Neural progenitor cell (in vitro differentiated cells): ENCODE measurements at places on chromosomes 1 and 21.
A peak's percentile ranks its signal among the peaks of the same experiment; 100 is the strongest.

DNA sequence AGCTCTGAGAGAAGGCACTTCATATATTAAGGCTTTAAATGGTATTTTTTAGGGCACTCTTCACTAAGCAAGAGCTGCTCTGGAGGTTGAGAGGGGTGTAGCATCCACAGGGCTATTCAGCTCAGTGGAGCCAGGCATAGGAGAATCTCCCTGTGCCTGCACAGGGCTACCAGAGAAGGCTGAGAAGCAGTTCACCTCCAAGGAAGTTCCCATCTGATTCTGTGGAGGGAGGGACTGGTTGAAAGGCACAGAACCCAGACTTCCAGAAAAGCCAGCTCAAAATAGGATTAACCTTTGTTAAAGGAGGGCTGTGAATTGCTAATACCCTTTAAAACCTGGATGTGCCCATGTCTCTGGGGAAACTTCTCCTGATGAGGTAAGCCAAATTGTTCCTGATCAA lies 304.5 kb downstream of the TTLL7 start:
- peak; percentile 61 for DNase-seq

DNA sequence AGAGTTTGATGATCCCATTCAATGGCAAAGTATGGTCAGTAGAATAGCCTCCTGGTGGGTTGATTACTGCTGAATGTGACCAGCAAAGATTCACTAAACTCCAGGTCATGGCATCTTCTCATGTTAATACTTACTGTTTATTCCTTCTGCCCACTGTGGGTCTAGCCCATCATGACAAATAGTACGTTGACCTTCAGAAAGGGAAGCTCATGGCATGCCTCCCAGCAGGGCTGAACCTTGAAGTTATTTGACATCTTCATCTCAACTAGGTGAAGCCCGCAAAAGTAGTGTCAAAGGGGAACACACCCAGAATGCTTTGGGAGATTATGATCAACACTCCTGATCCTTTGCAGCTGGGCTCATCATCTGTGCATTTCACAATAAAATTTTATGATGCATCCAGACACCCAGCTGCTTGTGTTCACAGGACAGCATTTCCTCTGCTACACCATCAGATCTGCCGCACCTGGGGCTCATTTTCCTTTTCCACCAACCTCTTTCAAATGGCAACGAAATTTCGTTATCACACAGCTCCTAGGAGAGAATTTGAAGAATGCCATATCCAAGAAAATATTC lies 49.6 kb downstream of the HLX start:
- no peak for DNase-seq

- no peak for DNase-seq
These were observed 20.9 kb upstream of the SH3BGRL3 start for GRCh38 chr1:26259005-26259404.

DNA sequence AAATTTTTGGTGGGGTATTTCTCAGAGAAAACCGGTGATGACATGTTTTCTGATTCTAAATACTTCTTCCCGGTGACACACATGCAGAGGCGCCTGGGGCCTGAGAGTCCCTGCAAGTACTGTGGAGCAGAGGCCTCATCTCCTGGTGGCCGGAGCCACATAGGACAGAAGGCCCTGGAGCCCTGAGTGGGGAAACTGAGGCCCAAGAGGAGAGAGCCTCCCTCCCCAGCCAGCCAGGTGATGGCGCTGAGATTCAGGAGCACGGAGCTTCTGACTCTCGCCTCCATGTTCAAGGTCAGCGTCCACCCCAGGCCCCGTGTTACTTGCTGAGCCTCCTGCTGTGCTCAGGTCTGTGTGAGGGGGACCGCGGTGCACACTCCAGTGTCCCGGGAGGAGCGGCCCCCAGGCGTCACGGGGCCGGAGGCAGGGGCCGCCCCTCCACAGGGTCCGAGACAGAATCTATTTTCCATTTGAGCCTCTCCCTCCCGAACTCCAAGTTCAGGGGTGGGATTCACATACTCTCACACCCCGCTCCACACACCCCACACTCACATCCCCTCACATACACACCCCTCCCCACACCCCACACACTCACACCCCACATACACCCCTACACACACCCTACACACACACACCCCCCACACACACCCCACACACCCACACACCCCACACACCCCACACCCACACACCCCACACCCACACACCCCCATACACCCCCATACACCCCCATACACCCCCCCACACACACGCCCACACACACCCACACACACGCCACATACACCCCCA lies 43.8 kb downstream of the SLX9 start:
- no peak for DNase-seq

DNA sequence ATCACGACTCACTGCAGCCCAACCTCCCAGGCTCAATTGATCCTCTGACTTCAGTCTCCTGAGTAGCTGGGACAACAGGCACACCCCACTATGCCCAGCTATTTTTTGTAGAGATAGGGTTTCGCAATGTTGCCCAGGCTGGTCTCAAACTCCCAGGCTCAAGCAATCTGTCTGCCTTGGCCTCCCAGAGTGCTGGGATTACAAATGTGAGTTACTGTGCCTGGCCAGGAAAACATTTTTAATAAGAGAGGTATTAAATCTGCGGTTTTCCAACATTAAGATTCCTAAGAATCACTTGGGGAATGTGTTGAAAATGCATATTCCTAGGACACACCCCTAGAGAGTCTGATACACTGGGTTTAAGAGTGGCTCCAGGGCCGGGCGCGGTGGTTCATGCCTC lies 8.7 kb downstream of the CSF1 start:
- no peak for DNase-seq
